ENCODE measurements at places on chromosomes 1 and 21.
A peak's percentile ranks its signal among the peaks of the same experiment; 100 is the strongest.

GRCh38 chr1:25524568-25525360, 18.6 kb upstream of the LDLRAP1 start:
- no peaks in the 10 kb centered on the region for H3K36me3 ChIP-seq
- no peak overlapping the region for H3K4me3 ChIP-seq
- H3K27me3 ChIP-seq, result no peaks in the 10 kb centered on the region
- DNase-seq, result no peak

- no peaks in the 10 kb centered on the region for H3K36me3 ChIP-seq
- no peaks in the 10 kb centered on the region for H3K4me1 ChIP-seq
- no peak for DNase-seq
- H3K27ac ChIP-seq, result no peak overlapping the region
Observed at GRCh38 chr21:40164905-40165772, 297.9 kb downstream of the PCP4 start.

DNA sequence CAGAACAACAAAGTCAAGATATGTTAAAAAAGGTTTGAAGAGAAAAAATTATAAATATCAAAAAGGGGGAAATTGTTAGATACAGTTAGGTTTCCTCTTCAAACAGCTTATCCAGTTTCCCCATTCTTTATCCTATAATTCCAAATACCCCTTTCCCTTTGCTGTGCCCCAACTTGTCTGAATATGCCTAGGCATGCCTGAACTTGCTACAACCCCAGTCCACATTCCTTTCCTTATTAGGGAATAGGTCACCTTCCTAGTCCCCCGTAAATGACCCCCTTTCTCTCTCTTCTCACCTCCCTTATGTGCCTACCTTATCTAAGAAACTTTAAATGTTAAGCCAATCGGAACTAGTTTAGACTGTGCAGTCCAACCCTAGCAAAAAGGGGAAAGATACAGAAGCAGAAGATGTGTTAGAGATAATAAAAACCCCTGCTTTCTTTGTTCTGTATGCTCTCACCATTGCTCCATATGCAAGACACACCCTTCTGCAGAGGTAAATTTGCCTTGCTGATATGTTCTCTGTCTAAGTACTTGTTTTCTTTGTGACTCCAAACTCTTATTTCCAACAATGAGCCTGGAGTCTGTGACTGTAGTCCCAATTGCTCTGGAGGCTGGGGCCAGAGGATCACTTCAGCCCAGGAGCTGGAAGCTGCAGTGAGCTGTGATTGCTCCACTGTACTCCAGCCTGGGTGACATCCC, 810.1 kb downstream of the PLA2G4A start:
- DNase-seq, result no peak
- H3K4me3 ChIP-seq, result no peak overlapping the region
- H3K4me1 ChIP-seq, result no peaks in the 10 kb centered on the region
- H3K36me3 ChIP-seq, result no peaks in the 10 kb centered on the region

- no peaks in the 10 kb centered on the region for H3K4me1 ChIP-seq
- H3K36me3 ChIP-seq, result no peaks in the 10 kb centered on the region
- no peak overlapping the region for H3K4me3 ChIP-seq
- H3K27ac ChIP-seq, result no peak overlapping the region
- no peak for DNase-seq
Observed at GRCh38 chr1:62716397-62716796, 28.2 kb upstream of the DOCK7 start.

DNA sequence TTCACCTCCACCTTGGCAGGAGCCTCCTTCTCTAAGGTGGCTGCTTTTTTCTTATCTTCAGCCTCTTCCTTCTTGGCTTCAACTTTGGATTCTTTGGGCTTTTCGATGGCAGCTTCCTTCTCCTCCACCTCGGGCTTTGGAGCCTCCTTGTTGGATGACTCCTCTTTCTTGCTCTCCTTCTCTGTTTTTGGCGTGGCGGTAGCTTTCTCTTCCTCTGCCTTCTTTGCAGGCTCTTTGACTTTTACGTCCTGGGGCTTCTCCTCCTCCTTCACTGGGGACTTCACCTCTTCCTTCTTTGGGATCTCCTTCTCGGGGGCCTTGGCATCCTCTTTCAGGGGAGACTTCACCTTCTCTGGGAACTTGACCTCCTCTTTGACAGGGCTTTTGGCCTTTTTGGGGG, 13.9 kb upstream of the CD2 start:
- H3K27me3 ChIP-seq, result no peaks in the 10 kb centered on the region
- DNase-seq, result no peak
- H3K27ac ChIP-seq, result no peak overlapping the region
- H3K4me1 ChIP-seq, result no peaks in the 10 kb centered on the region
- no peak overlapping the region for H3K4me3 ChIP-seq

GRCh38 chr1:23069149-23069548, 49.9 kb downstream of the KDM1A start:
- no peaks in the 10 kb centered on the region for H3K27me3 ChIP-seq
- peaks cover 9% of the 10 kb centered on the region for H3K36me3 ChIP-seq
- H3K4me1 ChIP-seq, result no peaks in the 10 kb centered on the region
- no peak overlapping the region for H3K27ac ChIP-seq
- H3K4me3 ChIP-seq, result no peak overlapping the region

GRCh38 chr1:211610779-211611556, 32.0 kb upstream of the SLC30A1 start:
- H3K27me3 ChIP-seq, result no peaks in the 10 kb centered on the region
- H3K4me1 ChIP-seq, result peaks cover 13% of the 10 kb centered on the region
- no peaks in the 10 kb centered on the region for H3K36me3 ChIP-seq
- DNase-seq, result peak; percentile 51
- H3K4me3 ChIP-seq, result no peak overlapping the region

- no peaks in the 10 kb centered on the region for H3K27me3 ChIP-seq
- H3K27ac ChIP-seq, result no peak overlapping the region
- H3K4me1 ChIP-seq, result no peaks in the 10 kb centered on the region
- DNase-seq, result no peak
- H3K36me3 ChIP-seq, result no peaks in the 10 kb centered on the region
Observed at GRCh38 chr1:30697571-30698376, 25.6 kb downstream of the MATN1 start.

GRCh38 chr1:36866169-36866814, 168.0 kb downstream of the GRIK3 start:
- H3K27me3 ChIP-seq, result no peaks in the 10 kb centered on the region
- no peaks in the 10 kb centered on the region for H3K4me1 ChIP-seq
- H3K36me3 ChIP-seq, result no peaks in the 10 kb centered on the region
- no peak overlapping the region for H3K27ac ChIP-seq
- no peak overlapping the region for H3K4me3 ChIP-seq

GRCh38 chr1:60936163-60936562, 146.2 kb upstream of the NFIA start:
- H3K4me1 ChIP-seq, result no peaks in the 10 kb centered on the region
- no peak overlapping the region for H3K27ac ChIP-seq

- no peaks in the 10 kb centered on the region for H3K27me3 ChIP-seq
- H3K4me3 ChIP-seq, result no peak overlapping the region
- no peaks in the 10 kb centered on the region for H3K4me1 ChIP-seq
- no peaks in the 10 kb centered on the region for H3K36me3 ChIP-seq
Observed at GRCh38 chr1:51863384-51863783, 15.1 kb downstream of the NRDC start.

DNA sequence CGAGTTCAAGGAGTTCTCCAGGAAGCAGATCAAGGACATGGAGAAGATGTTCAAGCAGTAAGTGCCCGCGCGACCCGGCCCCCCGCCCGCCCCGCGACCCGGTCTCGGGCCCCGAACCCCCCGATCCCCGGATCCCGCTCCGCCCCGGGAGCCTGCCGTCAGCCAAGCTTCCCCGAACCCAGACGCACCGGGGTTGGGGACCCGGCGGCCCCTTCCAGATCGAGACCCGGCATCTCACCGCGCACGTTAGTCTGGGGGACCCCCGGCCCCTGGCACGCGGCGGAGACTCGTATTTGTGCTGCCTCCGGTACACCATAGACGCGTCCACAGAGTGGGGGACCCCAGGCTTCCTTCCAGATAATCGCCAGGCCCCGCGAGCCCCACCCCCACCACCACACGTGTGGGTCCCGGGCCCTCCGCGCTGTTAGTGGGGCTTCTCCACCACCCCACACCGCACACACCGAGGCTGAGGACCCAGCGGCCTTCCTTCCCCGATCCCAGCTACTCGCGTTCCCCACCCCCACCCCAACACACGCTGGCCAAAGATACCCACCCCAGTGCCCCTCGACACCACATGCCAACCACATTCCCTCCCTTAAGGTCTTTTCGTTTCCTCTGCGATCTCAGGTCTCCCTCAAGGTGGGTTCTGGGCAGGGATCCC, 665 bp downstream of the EFHD2 start:
- no peaks in the 10 kb centered on the region for H3K36me3 ChIP-seq
- DNase-seq, result no peak
- H3K4me3 ChIP-seq, result peak overlapping the region; percentile 63
- H3K27ac ChIP-seq, result no peak overlapping the region

- no peak overlapping the region for H3K4me3 ChIP-seq
- H3K27ac ChIP-seq, result no peak overlapping the region
- H3K36me3 ChIP-seq, result no peaks in the 10 kb centered on the region
- peaks cover 7% of the 10 kb centered on the region for H3K4me1 ChIP-seq
Observed at GRCh38 chr1:162660574-162660973, 28.3 kb downstream of the DDR2 start.

GRCh38 chr1:101357444-101357986, 120.7 kb downstream of the S1PR1 start:
- H3K4me3 ChIP-seq, result no peak overlapping the region
- no peaks in the 10 kb centered on the region for H3K36me3 ChIP-seq
- H3K4me1 ChIP-seq, result no peaks in the 10 kb centered on the region
- H3K27me3 ChIP-seq, result no peaks in the 10 kb centered on the region

GRCh38 chr1:244674446-244674845, 21.5 kb downstream of the DESI2 start:
- peaks cover 26% of the 10 kb centered on the region for H3K4me1 ChIP-seq
- no peak overlapping the region for H3K27ac ChIP-seq
- H3K4me3 ChIP-seq, result no peak overlapping the region
- no peaks in the 10 kb centered on the region for H3K27me3 ChIP-seq
- H3K36me3 ChIP-seq, result no peaks in the 10 kb centered on the region

DNA sequence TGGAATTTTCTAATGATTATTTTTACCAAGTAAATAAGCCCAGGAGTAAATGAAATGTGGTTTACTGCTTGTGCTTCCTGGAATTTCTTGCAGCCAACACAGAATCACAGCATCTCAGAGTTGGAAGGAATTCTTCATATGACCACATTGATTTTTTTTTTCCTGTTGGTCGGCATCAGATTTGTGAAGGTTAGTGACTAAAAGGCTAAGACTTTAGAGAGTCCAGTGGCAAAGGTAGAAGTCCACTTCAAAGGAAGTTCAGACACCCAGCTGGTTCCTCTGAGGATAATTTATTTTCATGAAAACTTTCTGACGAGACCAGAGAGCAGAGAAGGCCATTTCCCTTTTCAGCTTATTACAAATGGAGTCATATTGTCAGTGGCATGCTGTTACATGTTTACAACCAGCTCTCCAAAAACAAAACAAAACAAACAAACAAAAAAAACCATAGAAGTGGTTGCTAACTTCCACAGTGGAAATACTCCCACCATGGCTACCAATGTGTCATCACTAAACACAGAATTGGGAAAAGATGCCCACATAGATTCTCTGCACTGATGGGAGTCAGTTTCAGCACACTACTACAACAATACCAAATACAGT, 77.2 kb upstream of the CDC42BPA start:
- no peaks in the 10 kb centered on the region for H3K4me1 ChIP-seq
- no peaks in the 10 kb centered on the region for H3K27me3 ChIP-seq
- no peak for DNase-seq
- H3K4me3 ChIP-seq, result no peak overlapping the region

DNA sequence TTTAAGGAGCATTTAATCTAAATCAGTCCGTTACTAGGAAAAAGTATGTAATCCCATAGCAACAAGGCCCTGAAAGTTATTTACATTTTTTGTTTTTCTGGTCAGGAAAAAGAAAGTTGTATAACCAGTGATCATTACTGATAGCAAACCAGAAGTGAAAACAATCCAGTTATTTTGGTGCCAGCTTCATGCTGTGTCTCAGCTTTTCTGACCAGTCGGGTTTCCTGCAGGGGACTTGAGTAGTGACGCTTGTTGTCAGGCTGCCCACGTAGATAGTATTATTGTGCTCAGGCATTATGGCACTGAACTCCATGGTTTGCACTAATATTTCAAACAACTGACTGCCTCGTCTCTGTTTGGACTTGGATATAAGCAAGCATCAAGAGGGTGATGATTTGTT, 55.2 kb downstream of the SASS6 start:
- H3K27me3 ChIP-seq, result no peaks in the 10 kb centered on the region
- H3K27ac ChIP-seq, result no peak overlapping the region
- H3K4me1 ChIP-seq, result no peaks in the 10 kb centered on the region
- H3K36me3 ChIP-seq, result peaks cover 22% of the 10 kb centered on the region
- no peak overlapping the region for H3K4me3 ChIP-seq
- no peak for DNase-seq

- H3K4me1 ChIP-seq, result no peaks in the 10 kb centered on the region
- no peaks in the 10 kb centered on the region for H3K36me3 ChIP-seq
- DNase-seq, result no peak
- no peak overlapping the region for H3K27ac ChIP-seq
Observed at GRCh38 chr21:32914424-32915039, 111.2 kb upstream of the OLIG2 start.

DNA sequence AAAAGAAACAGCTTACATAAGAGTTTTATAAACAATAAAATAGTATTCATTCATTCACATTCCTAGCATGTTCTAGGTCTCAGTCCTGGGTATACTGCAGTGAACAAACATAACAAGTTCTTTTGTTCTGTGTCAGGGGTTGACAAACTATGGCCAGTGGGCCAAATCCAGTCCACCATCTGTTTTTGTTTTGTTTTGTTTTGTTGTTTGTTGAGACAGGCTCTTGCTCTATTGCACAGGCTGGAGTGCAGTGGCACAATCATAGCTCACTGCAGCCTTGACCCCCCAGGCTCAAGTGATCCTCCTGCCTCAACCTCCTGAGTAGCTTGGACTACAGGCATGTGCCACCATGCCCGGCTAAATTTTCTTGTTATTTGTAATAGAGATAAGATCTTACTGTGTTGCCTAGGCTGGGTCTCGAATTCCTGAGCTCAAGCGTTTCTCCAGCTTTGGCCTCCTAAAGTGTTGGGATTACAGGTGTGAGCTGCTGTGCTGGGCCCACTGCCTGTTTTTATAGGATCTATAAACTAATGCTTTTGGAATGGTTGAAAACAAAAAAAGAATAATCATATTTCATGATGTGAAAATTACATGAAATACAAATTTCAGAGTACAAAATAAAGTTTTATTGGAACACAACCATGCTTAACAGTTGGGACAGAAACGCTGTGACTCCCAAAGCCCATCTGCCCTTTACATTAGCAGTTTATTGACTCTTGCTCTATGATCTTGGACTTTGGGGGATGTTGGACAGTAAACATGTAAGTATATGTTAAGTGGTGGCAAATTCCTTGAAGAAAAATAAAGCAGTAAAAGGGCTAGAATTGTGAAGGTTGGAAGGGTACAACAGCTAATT, 17.9 kb downstream of the CAPZA1 start:
- no peak for DNase-seq
- H3K4me1 ChIP-seq, result peaks cover 31% of the 10 kb centered on the region
- no peaks in the 10 kb centered on the region for H3K27me3 ChIP-seq
- peak overlapping the region; percentile 17 for H3K27ac ChIP-seq
- no peak overlapping the region for H3K4me3 ChIP-seq

DNA sequence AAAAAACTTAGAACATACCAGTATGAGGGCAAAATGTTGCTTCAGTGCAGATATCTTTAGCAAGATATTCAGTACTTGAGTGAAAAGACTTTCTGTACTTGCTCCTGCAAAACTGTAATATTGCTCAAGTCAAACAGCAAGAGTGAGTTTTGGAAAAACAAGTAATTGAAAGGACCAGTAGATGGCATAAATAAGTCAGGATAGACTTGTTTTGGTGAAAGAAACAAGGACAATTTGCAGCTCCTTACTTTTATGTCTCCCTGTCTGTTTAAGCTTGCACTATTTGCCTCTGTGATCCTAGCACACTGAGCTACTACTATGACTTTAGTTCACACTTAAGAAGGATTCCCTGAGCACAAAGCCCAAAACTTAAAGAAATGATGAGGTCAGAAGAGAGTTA, 39.1 kb downstream of the IFI44 start:
- no peak for DNase-seq
- no peaks in the 10 kb centered on the region for H3K36me3 ChIP-seq
- H3K27ac ChIP-seq, result no peak overlapping the region
- H3K27me3 ChIP-seq, result no peaks in the 10 kb centered on the region
- H3K4me3 ChIP-seq, result no peak overlapping the region

Data from thyroid gland (tissue), 4 donors.